Germinal center (tissue), 1 donor: ENCODE measurements at places on chromosomes 5 and 9.
A peak's percentile ranks its signal among the peaks of the same experiment; 100 is the strongest.

- DNase-seq: no peak
Observed at GRCh38 chr9:38338342-38339018, 54.0 kb upstream of the ALDH1B1 start.

DNA sequence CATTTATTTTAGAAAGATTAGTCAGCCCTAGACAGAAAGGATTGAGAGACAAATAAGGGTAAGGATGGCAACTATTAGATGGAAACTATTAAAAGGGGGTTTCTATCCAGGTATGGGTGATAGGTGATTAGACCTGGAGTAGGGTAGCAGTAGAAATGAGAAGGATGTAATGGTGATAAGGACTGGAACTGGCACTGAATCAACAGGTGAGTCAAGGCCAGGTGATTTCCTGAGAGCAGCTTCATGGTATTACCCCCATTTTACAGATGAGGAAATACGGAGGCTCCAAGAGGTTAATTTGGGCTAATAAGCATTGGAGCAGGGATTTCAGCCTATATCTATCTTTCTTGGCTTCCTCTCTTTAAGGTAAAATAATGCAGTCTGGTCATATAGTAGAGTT, 55.7 kb downstream of the CAST start:
- DNase-seq: no peak

DNA sequence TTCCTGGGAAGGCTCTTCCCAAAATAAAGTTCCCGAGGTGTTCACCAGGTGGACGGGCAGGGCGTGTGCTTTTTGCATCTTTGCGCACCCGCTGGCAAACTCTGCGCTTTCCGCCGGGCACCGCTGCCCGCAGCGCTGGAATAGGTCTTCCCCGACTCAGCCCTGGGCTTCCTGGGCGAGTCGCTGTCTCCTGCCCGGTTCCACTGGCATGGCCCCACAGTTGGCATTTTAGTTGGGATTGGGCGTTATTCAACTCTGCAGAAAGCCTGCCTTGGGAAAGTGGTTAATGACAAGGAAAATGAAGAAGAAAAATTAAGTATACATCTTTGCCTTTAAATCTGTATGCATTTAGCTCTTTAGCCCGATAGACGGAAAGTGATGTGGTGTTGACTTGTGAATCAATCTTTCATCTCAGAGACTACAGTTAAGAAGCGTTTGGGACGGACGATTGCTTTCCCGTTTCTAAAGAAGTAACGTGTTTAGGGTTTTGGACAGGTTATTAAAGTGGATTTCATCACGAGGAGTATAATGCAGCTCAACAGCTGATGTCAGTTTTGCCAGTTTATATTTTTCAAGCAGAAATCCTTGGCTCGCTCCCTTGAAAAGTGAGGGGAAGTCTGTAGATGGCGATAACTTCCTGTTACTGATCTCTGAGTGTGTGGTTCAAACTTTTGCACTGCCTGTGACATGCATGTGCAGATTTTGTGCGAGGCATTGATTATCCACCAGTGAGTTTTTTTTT, 946 bp downstream of the ADCY2 start:
- no peak for DNase-seq

DNA sequence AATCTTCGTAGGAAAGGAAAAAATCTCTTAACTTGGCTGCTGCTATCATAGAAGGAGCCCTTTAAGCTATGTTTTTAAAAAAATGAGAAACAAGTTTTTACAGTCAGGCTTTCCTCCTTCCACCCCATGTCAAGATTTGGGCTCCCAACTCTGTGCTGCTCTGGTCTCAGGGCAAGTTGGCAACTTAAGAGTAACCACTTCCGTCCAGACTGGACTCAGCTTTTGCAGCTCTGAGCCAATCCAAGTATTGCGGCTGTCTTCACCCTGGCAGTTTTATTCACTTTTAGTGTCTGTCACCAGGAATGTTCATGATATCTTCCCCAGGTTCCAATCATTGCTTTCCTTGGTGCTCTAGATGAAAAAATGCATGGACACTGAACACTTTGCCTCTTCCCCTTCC, 115.9 kb upstream of the GAS1 start:
- DNase-seq: no peak

- DNase-seq: no peak
Observed at GRCh38 chr5:154625031-154625430, 130.1 kb upstream of the LARP1 start.

- DNase-seq: peak; percentile 40
Observed at GRCh38 chr9:128026773-128027541, 40.2 kb downstream of the NAIF1 start.

DNA sequence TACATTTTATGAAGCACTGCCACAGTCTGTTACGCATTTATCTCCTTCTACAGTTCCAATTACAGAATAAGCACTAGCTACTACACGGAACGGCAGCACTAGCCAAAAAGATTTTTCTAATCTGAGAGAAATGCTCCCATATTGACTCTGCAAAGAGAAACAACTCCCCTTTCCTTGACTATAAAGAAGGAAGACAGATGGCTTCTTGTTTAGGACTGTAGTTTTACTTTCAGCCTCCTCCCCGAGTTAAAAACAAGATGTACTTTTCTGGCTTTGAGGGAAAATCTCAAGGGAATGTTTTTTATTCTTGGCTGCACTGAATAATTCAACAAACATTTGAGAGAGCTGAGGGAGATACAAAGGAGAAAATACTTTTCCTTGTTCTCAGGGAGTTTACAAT, 1.9 kb upstream of the SLC44A1 start:
- DNase-seq: no peak

- no peak for DNase-seq
Observed at GRCh38 chr5:55234121-55234700, 803 bp upstream of the CCNO start.

DNA sequence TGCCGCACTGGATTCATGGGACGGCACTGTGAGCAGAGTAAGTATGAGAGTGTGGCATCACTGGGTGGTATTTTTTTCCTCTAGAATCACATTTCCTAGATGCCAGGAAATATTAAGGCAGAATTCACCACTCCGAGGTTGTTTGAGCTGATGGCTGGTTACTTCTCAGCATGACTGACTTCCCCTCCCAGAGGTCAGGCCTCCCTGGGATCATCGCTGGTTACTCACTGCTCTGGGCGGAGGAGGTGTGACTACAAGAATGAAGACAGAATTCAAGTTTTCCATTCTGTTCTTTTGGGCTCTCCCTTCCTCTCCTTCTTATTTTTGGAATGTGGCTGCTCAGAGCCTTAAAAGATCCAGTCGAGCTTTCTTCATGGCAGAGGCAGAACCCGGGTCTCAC, 76.6 kb upstream of the PRRC1 start:
- no peak for DNase-seq

GRCh38 chr9:91144769-91145168, 216.9 kb downstream of the AUH start:
- no peak for DNase-seq

GRCh38 chr9:72278959-72279358, 86.0 kb downstream of the ZFAND5 start:
- DNase-seq: no peak

DNA sequence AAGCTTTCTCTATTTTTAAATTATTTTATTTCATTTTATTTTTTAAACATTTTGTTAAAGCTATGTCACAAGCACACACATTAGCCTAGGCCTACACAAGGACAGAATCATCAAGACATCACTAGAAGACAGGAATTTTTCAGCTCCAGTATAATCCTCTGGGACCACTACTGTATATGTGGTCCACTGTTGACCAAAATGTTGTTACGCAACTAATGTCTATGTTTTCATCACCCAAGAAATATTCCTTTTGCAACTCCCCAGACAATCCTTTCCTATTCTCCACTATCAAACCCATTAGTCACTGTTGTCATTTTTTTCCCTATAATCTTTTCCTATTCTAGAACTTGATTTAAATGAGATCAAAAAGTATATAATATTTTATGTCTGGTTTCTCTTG, 2371.7 kb upstream of the C9orf72 start:
- no peak for DNase-seq

- no peak for DNase-seq
Observed at GRCh38 chr5:38697013-38697412, 140.6 kb upstream of the LIFR start.

DNA sequence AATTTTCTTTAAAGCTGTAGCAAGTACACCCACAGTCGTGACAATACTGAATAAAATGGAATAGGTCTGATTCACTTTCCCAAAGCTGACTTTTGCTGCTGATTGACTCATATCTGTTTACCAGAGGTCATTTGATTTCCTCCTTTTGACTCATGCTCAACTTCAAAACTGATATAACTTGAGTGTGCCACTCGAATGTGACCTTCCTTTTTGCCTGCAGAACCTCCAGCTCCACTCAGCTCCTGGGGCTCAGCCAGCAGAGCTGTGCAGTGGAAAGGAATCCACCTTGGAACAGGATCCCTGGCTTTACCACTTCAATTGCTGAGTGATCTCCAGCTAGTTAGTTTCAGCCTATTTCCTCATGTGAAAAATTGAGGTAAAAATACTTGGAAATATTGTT, 84.1 kb downstream of the FEM1C start:
- DNase-seq: no peak

GRCh38 chr9:123590499-123590898, 234.5 kb downstream of the CRB2 start:
- no peak for DNase-seq

- DNase-seq: no peak
Observed at GRCh38 chr9:36738318-36738976, 165.8 kb downstream of the MELK start.
